ENCODE measurements at places on chromosomes 16 and 17. TPM values are rescaled to one million over a fixed set of nuclear protein-coding genes. Genes with fewer than 3 reads are reported as not detected.

- no peak for DNase-seq
These were observed 42.2 kb downstream of the RPTOR start for GRCh38 chr17:80586846-80587228.

DNA sequence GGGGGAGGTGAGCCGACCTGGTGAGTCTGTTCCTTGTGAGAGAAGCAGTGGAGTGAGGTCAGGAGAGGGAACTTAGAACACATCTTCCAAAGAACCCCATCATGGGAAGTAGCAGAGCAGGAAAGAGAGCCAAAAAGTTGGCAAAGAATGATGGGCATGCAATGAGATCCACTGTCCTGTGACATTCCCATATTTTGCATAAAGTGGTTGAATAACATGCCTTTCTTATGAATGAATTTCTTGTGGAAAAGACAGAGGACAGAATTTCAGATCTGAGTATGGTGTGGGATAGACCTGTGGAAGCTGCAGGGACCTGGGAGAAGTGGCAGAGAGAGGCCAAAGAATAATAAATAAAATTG, 41.3 kb downstream of the TMEM100 start:
- DNase-seq = no peak

- DNase-seq = no peak
These were observed 88.5 kb upstream of the HNF1B start for GRCh38 chr17:37833237-37833859.

The RPS2 gene
- 1,568 TPM for total RNA-seq

The KRT20 gene
- 2.1 TPM for total RNA-seq

GRCh38 chr16:4691666-4692412, 1.5 kb upstream of the NUDT16L1 start:
- DNase-seq = peak; percentile 67

GRCh38 chr17:62588109-62588508, 39.4 kb upstream of the MRC2 start:
- no peak for DNase-seq

The OSBPL7 gene
- 2.9 TPM for total RNA-seq

GRCh38 chr17:50944902-50945720, 79.0 kb upstream of the TOB1 start:
- DNase-seq = no peak

GRCh38 chr17:36705283-36705795, 104.0 kb downstream of the MRM1 start:
- DNase-seq = no peak

DNA sequence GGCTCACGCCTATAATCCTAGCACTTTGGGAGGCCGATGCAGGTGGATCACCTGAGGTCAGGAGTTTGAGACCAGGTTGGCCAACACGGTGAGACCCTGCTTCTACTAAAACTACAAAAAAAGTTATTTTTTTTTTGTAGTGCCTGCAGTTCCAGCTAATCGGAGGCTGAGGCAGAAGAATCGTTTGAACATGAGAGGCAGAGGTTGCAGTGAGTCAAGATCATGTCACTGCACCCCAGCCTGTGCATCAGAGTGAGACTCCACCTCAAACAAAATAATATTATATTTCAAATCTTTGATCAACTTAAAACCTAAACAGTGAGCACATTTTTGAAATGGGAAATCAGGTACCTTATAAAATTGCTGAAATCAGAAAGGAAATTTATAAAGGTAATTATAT, 36.5 kb downstream of the NCOR1 start:
- DNase-seq = no peak

DNA sequence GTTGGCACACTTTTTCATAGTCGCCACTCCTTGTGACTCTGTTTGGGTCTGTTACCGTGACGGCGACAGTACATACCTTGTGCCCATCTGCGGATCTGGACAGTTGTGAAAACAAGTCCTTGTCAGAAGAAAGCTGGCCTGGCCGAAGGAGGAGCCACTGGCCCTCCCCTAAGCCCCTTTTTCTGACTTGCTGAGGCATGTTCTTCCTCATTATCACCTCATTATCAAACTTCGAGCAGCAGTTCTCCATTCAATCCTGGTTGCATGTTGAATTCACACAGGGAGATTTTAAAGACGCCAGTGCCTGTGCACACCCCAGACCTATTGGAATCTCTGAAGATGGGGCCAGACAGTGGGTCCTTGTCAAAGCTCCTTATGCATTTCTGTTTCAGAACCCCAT, 61.1 kb downstream of the CYLD start:
- DNase-seq = no peak

Data from sigmoid colon (tissue), 7 donors.